ENCODE measurements at places on chromosomes 5 and 9.

DNA sequence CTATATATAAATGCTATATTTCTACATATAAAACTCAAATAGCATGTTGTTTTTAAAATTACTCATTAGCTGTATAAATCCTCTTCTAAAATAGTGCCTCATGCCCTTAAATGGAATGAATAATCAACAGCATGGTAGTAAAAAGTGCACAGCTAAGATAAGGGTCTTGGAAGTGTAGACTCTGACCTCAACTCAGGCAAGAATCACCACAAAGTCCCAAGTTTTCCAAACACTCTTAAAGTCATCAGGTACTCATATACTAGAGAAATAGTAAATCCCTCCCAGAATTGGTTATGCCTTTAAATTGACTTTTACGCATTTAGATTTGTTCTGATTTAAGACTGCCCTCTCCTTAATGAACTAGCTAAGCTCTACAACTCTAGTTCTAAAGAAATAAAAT is 113.8 kb downstream of the TMEM161B start:
- DNase-seq, result no peak

DNA sequence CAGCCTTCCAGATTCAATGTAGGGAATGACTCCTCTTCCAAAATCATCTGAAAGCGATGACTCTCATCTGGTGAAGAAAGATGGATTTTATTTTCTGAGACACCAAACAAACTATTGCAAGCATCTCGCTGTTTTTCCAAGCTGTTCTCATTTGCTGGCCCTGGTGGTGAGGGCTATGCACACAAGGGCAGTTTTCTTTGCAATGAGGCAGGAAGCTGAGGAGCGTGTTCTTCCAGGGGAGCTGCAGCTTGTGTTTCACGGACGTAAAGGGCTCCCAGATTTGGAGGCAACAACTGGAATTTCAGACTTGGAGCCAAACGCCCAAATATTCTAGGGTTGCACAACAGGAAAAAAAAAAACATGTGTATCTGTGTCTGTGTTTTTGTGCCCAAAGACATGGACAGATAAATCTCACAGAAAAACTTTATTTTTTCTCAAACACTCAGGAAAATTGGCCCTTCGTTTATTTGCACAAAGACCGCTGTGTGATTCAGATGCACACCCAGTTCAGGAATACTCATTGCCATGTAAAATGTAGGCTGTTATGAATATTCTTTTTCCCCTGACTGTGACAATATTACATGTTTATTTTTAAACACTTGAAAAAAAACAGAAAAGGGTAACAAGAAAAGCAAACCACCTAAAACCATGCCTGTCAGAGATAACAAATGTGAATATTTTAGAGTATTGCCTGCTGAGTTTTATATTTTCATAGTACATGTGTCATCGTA is 151.3 kb downstream of the GAS1 start:
- DNase-seq, result no peak

DNA sequence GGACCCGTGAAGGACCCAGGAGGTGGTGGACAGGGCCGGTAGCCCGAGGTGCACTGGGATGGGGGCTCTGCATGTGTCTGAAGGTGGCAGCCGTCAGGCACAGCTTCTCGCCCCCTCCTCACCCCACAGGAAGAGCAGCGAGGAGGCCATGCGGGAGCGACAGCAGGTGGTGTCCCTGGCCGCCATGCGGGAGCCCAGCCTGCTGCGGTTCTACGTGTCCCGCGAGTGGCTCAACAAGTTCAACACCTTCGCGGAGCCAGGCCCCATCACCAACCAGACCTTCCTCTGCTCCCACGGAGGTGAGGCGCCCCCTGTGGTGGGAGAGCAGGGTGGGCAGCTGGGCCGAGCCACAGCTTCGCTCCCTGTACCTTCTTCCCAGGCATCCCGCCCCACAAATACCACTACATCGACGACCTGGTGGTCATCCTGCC is 39.9 kb downstream of the USP20 start:
- DNase-seq, result no peak

DNA sequence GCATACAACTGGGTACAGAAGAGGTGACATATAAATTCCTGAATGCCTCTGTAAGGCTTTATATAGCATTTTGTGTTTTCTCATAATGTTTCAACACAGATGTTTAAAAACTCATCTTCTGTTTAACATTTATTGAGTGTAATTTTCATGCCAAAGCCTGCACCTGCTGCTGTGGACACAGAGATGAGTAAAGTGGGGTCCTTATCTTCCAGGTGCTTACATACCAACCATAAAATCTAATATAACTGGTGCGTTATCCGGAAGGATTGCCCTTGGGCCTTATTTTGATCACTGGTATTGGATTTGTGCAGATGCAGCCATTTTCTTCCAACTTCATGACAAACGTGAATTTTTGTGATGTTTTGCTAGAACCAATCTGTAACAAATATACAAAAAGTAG is 222.3 kb downstream of the DMRT2 start:
- no peak for DNase-seq

- DNase-seq, result no peak
These were observed 1526.0 kb downstream of the MAT2B start for GRCh38 chr5:165031371-165031770.

DNA sequence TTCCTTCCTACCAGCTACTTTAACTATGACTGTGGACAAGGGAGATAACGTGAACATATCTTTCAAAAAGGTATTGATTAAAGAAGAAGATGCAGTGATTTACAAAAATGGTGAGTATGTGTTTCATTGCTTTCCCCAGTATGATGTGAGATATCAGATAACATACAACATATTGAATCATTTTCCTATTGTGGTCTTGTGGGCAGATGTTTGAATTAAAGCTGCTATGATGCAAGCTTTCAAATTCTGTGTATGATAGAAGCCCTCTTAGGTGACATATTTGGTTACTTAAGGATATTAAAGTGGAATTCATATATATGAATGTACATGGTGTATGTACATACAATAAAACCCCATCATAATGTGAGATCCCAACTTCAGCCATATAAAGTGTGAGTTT is 59.5 kb downstream of the TEK start:
- no peak for DNase-seq

GRCh38 chr5:102554728-102555127 is 55.9 kb upstream of the SLCO6A1 start:
- no peak for DNase-seq

GRCh38 chr9:68991457-68991856 is 22.5 kb downstream of the PRKACG start:
- no peak for DNase-seq

DNA sequence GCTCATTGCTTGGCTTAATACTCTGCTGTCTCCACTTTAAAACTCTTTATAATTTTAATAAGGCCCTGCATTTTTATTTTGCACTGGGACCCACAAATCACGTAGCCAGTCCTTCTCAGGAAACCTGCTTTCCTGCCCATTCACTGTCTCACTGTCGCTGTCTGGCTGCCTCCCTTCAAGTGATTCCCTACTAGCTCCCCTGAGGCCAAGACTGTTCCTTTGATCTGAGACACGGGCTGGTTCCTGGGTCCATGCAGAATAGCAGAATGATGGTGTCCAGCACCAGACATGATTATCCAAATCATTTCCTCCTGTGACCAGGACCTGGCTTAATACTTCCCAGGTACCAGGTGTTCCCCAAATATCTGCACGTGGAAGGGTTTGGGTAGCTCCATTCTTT is 597.1 kb upstream of the KLF4 start:
- DNase-seq, result no peak

GRCh38 chr9:91714874-91715615 is 235.0 kb downstream of the ROR2 start:
- DNase-seq, result no peak

DNA sequence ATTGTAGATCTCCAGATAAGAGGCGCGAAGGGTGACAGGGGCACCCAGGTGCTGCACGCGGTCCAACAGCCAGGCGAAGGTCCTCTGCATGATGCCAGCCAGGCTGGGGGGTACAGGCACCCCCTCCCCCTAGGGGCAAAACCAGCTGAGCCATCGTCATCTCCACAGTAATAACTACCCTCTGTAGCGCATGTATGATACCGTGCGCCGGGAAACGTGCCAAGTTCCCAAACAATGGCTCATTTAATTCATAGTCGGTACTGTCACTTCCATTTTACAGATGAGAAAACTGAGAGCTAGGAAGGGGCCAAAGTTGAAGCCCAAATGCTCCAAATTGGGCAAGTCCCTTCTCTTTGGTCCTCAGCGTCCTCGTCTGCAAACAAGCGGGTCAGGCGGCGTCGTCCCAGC is 1.5 kb downstream of the KIF12 start:
- DNase-seq, result no peak

DNA sequence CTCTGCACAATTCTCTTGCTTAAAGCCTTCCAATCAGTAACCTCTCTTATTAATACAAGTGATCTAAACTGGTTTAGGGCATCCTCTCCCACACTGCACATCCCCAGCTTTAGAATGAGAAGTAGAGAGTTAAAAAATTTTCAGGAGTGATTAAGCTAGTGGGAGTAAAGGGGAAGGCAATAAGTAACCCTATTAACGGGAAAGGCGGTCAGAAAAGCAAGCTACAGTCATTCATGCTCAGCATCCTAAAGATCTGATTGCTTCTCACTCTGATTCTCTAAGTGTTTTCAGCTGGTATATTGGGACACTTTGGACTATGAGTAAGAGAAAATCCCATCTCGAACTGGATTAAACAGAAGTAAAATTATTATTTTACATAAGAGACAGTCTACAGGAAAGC is 15.8 kb downstream of the CDH6 start:
- DNase-seq, result no peak

- no peak for DNase-seq
These were observed 218.1 kb upstream of the CD180 start for GRCh38 chr5:67414712-67415111.

GRCh38 chr9:33465596-33466564 is 7.8 kb downstream of the NOL6 start:
- DNase-seq, result no peak

DNA sequence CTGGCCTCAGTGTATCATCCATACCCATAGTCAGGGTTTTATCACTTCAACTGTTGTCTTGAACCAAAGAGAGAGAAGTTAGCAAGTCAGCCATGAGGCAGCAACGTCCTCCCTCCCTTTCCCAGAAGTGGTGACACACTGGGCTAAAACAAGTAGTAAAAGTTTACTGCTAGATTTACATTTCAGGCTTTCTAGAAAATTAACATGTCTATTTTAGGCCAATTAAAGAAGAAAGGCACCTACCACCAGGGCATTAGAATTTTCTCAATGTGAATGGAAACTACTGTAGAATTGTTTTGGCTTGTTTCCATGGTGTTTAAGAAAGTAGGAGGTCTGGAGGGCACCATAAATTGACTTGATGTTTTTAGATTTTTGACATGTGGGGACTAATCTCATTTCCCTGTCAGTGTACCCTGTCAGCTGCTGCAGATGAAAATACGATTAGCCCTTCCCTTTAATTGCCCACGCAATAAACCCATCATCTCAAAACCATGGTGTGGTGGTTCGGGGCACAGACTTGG is 121.8 kb upstream of the ELL2 start:
- DNase-seq, result no peak

GRCh38 chr5:153212471-153212870 is 278.0 kb upstream of the GRIA1 start:
- no peak for DNase-seq

- DNase-seq, result no peak
These were observed 7.8 kb upstream of the C9orf40 start for GRCh38 chr9:74960561-74960960.

DNA sequence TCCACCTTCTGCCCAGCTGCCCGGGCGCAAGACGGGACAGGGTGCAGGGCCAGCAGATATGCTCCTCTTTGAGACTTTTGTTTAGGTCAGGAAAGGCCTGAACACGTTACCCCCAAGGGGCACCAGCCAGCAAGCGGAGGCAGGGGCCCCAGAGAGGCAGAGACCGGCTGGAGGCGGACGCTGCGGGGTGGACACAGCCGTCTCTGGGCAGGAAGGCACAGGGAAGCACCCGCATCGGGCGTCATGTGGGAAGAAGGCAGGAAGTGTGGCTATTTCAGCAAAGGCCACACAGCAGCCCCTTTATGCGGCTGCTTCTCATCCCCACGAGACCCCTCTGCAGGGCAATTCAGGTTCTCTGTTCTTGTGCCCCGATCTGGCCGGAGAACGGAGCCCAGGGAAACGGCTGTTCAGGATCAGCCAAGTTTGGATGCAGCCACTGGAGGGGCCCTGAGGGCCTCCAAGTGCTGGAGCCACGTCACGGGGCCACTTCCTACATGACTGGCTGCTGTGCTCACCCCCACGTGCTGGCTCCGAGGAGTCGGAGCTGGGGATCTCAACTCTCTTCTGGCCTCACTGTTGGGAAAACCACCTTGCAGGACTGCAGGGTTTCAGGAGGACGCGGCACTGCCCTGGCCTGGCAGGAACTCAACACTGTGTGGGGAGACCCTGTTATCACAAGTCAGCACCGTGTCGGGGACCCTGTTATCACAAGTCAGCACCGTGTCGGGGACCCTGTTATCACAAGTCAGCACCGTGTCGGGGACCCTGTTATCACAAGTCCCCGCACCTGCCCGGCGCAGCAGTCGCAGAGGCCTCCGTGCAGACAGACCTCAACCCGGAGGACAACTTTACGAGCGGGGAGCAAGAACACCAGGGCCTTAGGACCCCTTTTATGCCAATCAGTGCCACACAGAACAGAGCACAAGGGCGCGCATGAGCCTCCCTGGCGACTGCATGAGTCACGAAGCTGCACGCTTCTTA is 44.4 kb downstream of the SLC12A7 start:
- DNase-seq, result no peak

- DNase-seq, result no peak
These were observed 215.5 kb upstream of the RORB start for GRCh38 chr9:74281674-74282073.

- DNase-seq, result no peak
These were observed 30.6 kb upstream of the TLE1 start for GRCh38 chr9:81719972-81720371.

- no peak for DNase-seq
These were observed 140.8 kb upstream of the OTULINL start for GRCh38 chr5:14440582-14441431.

DNA sequence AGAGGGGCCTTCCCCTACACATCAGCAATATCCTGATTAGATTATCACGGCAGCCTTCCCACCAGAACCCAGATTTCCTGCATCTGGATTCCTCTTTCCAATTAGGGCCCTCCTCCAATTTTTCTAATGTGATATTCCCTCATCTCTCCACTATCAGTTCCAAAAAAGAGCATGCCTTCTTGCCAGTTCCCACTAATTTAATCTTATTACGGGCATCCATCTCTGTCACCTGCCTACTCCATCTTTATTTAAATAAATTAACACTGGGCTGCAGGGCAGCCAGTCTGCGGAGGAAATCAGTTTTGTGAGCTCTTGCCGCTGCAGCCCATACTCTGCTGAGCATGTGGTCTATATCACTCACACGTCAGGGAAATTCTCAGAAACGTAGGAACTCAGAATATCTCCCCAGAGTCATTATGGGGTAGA is 16.6 kb upstream of the FBP2 start:
- DNase-seq, result no peak

DNA sequence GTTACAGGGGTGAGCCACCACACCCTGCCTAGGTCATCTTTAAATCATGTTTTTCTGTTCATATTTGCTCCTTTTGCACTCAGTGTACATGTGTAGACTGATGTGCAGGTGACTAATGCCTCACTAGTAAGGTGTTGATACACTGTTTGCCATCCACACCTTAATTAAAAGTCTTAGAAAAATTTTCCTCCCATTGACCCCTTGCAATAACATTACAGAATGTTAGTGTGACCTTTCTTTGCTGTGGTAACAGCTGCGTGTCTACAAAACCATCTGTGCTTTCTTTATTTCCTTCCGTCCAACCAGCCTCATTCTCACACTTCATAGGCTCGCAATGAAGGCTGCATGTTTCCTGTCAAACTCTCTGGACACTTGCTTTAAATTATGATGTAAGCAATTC is 6.6 kb upstream of the CEMIP2 start:
- no peak for DNase-seq

- peak; percentile 25 for DNase-seq
These were observed 51.7 kb upstream of the TUT7 start for GRCh38 chr9:86405926-86406325.
